Activated T-helper 1 cell treated with anti-CD3 and anti-CD28 coated beads, Interleukin-12 subunit alpha, Interleukin-12 subunit beta, Interleukin-2, Interleukin-4 antibody, amounts not matched to agents 30 ng/mL and 10 ng/mL and 1 ng/mL, durations not matched to agents 14 hours and 24 hours and 36 hours (primary cell): ENCODE measurements at places on chromosomes 2 and 18.

- no peak for DNase-seq
- peaks cover 2% of the 10 kb centered on the region for H3K27me3 ChIP-seq
- no peaks in the 10 kb centered on the region for H3K4me1 ChIP-seq
Observed at GRCh38 chr2:137847443-137847842, 116.8 kb upstream of the HNMT start.

- DNase-seq: no peak
- no peak overlapping the region for H3K27ac ChIP-seq
- no peaks in the 10 kb centered on the region for H3K36me3 ChIP-seq
- H3K4me3 ChIP-seq: no peak overlapping the region
- H3K4me1 ChIP-seq: no peaks in the 10 kb centered on the region
Observed at GRCh38 chr2:170467568-170468422, 247.3 kb upstream of the SP5 start.

GRCh38 chr18:48390641-48391040 is 18.5 kb downstream of the ZBTB7C start:
- peaks cover 42% of the 10 kb centered on the region for H3K27me3 ChIP-seq
- no peaks in the 10 kb centered on the region for H3K4me1 ChIP-seq
- H3K27ac ChIP-seq: no peak overlapping the region
- no peaks in the 10 kb centered on the region for H3K36me3 ChIP-seq
- no peak overlapping the region for H3K4me3 ChIP-seq

DNA sequence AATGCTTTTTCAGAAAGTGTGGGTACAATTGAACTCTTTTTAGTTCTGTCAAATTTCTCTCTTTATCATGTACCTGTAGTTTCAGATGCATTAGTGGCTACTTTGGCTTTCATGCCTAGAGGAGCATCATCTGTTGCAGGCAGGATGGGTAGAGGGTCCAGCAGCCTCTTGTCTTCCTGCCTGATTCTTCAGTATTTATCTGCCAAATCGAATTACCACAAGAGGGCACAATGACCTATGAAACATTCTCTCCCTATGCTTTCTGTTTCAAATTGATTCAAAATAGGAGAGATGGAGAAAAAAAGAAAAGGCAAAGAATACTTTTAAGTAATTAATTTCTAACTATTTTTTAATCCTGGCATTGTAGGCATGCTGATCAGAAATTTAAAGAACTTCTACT is 477.2 kb downstream of the TRIB2 start:
- DNase-seq: no peak
- H3K27ac ChIP-seq: no peak overlapping the region
- H3K36me3 ChIP-seq: no peaks in the 10 kb centered on the region
- H3K27me3 ChIP-seq: no peaks in the 10 kb centered on the region

DNA sequence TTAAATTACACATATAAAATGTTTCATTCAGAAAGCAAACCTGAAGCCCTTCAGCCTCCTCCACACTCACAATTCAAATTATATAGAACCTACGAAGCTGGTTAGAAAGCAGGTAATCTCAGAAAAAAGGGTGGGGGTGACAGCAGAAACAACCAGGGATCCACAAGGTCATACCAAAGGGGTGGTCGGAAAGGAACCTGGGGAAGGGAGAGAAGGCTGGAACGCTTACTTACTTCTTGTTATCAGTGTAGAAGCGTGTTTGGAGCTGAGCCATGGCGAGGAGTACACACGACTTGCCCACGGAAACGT is 316 bp downstream of the WDR12 start:
- H3K4me3 ChIP-seq: peak overlapping the region; percentile 96
- peaks cover 11% of the 10 kb centered on the region for H3K36me3 ChIP-seq
- H3K27me3 ChIP-seq: no peaks in the 10 kb centered on the region

DNA sequence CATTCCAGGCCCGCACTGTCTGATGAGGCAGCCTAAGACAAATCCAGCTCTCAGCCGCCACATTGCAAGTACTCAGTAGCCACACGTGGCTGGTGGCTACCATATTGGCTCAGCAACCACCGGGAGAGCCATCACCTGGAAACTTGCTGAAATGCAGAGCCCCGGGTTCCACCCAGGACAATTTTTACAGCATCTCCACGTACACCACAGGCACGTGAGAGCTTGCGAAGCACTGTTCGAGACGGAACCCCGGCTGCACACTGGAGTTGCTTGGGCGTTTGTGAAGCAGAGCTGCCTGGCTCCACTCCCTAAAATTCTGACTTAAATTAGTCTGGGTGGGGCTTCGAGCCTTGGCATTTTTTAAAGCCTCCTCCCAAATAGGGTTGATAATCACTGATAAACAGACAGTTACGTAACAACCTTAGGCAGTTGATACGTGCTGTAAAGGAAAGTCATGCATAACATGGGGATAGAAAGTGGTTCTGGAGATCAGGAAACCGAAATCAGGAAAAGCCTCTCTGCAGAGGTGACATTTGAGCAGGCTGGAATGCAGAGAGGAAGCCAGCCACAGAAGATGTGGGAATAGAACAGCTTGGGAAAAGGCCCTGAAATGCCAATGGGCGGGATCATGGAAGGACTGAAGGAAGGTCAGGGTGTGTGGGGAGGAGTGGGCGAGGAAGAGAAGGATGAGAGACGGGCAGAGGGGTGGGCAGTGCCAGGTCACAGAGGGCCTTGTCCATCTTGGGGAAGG is 6.2 kb downstream of the ASAP2 start:
- no peak overlapping the region for H3K4me3 ChIP-seq
- DNase-seq: no peak
- peaks cover 25% of the 10 kb centered on the region for H3K27me3 ChIP-seq
- no peaks in the 10 kb centered on the region for H3K4me1 ChIP-seq

DNA sequence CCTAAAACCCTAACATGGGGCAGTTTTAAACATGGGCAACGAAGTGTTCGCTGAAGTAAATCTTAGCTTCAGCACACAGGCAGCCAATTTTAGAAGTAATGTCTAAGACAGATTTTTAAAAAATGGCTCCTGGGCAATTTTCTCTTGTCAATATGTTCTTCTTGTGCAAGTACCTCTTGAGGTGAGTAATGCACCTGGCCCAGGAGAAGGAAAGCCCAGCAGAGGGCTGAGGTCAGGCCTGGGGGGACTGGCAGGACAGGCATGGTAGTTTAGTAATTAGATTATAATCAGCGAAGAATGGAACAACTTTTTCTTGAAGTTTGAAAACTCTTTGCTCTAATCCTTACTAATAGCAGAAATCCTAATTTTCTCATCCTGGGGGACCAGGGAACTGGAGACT is 77.6 kb downstream of the SPRED2 start:
- H3K36me3 ChIP-seq: no peaks in the 10 kb centered on the region
- no peak for DNase-seq
- no peak overlapping the region for H3K4me3 ChIP-seq
- peaks cover 2% of the 10 kb centered on the region for H3K27me3 ChIP-seq
- H3K27ac ChIP-seq: no peak overlapping the region

DNA sequence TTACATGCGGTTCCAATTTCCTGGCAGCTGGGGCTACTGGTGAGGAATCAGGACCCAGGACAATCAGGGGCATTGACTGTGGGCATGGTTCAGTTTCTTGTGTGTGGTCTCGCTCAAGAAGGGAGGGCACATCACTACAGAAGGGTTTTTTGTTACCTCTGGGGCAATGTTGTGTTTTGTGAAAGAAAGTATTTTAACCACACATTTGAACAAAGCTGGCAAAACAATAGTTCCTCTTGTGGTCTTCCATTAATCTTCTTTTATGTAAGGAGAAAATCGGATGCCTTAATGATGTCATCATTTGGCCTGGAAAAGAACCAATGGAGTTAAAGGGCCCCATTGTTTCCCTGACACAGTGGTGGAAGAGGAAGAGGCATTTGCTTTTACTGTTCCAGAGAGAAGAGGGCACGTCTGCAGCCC is 197.4 kb downstream of the SH3BP4 start:
- DNase-seq: no peak
- H3K4me1 ChIP-seq: no peaks in the 10 kb centered on the region
- H3K27me3 ChIP-seq: peaks cover 8% of the 10 kb centered on the region
- no peaks in the 10 kb centered on the region for H3K36me3 ChIP-seq
- no peak overlapping the region for H3K27ac ChIP-seq

DNA sequence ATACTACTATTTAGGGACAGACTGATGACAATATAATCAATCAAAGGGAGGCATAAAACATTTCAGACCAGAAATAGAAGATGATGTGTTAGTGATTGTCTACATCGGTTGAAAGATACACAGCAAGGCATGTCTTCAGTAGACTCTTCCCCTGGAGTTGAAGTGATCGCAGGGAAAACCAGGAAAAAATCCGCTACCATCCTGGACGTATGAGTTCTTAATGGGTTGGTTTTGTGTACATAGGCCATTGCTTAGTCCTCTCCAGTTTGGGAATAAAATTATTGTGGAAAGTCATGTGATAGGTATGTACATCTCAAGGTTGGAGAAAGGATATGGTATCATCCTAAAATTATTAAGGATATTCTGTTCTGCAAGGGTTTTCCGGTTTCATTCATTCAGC is 4.3 kb downstream of the APCDD1 start:
- no peak overlapping the region for H3K4me3 ChIP-seq
- no peak for DNase-seq

DNA sequence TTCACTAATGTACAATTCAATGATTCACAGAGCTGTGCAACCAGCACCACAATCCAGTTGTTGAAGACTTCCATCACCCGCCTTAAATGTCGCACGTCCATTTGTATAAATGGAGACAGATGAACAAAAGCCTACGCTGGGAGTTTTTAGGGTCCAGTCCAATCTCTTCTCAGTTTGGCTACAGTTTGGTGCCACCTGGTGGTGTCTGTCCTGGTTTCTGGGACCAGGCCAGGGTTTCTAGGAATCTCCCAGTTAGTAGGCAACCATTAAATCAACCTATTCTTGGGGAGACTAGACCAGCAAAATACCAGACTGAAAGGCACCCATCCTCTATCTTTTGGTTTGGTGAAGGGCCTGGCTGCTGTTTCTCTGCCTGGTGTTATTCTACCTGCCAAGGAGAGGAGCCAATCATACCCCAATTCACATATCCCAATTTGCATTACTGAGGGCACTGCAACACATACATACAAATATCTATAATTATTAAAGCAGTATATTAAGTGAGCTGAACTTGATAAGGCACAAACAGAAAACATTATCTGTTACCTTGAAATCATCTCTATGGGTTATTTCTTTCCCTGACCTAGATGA is 3.2 kb upstream of the DDX1 start:
- H3K27ac ChIP-seq: no peak overlapping the region
- no peaks in the 10 kb centered on the region for H3K36me3 ChIP-seq
- DNase-seq: no peak
- H3K27me3 ChIP-seq: no peaks in the 10 kb centered on the region
- H3K4me1 ChIP-seq: peaks cover 15% of the 10 kb centered on the region

DNA sequence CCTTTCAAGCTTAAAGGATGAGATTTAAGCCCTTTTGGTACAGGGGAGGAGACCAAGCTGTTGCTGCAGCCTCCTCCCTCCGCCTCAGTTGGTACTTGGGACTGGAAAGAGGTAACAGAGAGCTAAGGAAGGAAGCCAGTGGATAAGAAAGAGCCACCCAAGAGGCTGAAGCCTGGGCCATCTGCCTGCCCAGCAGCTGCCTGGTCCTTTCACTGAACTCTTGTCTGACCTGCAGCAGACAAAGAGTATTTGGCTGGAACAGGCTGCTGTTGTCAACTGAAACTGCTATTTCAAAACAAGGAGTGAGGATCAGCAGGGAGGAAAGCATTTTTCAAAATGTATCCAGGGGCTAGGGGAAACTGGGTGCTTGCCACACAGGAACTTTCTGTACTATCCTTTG is 30.3 kb downstream of the TNS1 start:
- no peaks in the 10 kb centered on the region for H3K36me3 ChIP-seq
- no peak for DNase-seq
- H3K27me3 ChIP-seq: peaks cover 10% of the 10 kb centered on the region
- H3K4me1 ChIP-seq: no peaks in the 10 kb centered on the region

DNA sequence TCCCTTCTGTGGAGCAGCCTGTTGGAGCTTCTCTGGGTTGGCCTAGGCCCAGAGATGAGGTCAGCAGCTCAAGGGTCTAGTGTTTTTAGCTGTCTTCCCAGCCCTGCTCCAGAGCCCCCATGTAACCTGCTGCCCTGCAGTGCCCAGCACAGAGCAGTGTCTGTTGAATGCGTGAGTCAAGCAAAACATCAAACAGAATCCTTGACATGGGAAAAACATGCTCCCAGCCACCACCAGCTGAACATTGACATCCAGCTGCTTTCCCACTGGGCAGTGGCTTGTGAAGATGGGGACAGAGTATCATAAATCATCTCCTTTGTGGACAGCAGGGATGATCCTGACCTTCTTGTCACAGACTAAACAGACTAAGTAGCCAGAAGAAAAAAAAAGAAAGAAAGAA is 22.6 kb downstream of the IMPA2 start:
- no peaks in the 10 kb centered on the region for H3K4me1 ChIP-seq
- H3K4me3 ChIP-seq: no peak overlapping the region
- no peaks in the 10 kb centered on the region for H3K27me3 ChIP-seq
- H3K27ac ChIP-seq: no peak overlapping the region
- no peaks in the 10 kb centered on the region for H3K36me3 ChIP-seq

DNA sequence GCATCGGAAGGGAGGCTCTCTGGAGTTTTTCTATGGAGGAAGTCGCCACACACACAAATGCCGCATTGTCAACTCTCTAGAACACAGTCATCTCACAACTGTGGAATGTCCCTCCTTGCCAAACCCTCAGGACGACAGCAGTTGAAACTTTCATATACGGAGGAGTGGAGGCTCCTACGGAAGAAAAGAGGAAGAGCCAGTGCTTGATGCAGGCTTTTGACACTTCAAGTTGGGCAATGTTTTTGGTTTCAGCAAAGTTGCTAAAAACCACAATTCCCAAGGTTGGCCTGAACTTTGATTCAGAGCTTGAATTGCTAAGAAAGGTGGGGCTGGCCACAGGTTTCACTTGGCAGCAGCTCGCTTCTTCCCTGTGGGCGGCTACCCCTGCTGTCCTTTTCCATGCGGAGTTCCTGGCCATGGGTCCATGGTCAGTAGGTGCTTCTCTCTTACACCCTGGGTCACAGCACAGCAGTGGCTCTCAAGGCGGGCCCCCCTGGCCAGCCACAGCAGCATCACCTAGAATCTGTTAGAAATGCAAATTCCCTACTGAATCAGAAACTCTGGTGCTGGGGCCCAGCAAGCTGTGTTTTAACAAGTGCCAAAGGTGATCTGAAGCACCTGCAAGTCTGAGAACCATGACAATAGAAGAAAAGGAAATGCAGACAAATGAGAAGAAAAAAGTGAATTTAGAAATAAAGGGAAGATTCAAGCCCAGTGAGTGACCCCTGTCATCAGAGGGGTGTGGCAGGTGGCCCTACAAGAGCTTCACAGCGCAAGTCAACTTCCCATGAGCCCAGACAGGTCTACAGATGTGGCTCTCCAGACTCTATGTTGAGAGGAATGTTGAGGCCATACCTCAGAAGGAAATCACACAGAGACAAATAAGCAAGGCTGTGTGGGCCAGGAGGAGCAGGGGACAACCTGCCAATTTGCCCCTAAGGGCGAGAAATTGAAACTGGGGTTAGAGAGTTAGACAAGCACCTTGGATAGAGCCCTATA is 856.4 kb downstream of the RNF144A start:
- peak overlapping the region; percentile 28 for H3K4me3 ChIP-seq
- no peaks in the 10 kb centered on the region for H3K27me3 ChIP-seq
- DNase-seq: peak; percentile 39
- H3K4me1 ChIP-seq: peaks cover 41% of the 10 kb centered on the region

- H3K27me3 ChIP-seq: peaks cover 4% of the 10 kb centered on the region
- no peak overlapping the region for H3K27ac ChIP-seq
- H3K36me3 ChIP-seq: no peaks in the 10 kb centered on the region
- H3K4me3 ChIP-seq: no peak overlapping the region
- peaks cover 4% of the 10 kb centered on the region for H3K4me1 ChIP-seq
- DNase-seq: no peak
Observed at GRCh38 chr2:45814951-45815621, 163.6 kb downstream of the PRKCE start.
